ENCODE measurements at places on chromosomes 3 and 15.

DNA sequence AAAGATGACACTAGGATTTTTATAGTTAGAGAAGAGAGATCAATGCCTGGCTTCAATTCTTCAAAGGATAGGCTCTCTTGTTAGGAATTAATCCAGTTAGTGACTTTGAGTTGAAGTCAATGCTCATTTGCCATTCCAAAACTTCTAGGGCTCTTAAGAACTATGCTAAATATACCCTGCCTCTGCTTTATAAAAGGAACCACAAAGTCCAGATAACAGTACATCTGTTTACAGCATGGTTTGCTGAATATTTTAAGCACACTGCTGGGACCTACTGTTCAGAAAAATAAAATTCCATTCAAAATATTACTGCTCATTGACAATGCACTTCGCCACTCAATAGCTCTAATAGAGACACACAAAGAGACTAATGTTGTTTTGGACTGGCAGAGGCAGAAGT, 786.6 kb upstream of the DPPA4 start:
- DNase-seq: no peak

- no peak for DNase-seq
These were observed 311.5 kb downstream of the CNTN3 start for GRCh38 chr3:74302969-74303368.

DNA sequence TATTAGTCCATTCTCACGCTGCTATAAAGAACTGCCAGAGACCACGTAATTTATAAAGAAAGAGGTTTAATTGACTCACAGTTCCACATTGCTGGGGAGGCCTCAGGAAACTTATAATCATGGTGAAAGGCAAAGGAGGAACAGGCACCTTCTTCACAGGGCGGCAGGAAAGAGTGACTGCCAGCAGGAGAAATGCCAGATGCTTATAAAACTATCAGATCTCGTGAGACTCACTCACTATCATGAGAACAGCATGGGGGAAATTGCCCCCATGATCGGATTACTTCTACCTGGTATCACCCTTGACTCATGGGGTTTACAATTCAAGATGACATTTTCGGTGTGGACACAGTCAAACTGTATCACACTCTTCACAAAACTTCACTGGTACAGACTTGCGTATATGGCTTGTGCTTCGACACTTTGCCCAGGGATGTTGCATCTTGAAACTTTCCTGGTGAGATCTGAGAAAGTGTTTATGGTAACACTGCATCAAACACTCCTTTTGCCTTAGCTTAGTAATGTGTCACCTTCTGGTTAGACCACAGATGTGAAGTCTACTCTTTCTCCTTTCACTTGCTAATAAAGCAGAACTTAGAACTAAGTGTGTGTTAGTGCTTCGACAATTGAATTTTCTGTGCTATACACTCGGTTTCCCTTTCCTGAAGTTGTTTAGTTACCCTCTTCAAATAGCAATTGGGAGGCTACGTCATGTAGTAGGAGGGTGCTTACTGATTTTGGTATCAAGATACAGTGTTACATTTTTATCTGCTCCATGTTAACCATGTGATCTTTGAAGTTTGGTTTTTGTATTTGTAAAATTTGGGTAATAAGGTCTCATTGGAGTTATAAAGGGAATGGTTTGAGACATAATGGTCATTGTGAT, 185.7 kb downstream of the LPP start:
- DNase-seq: peak; percentile 2

DNA sequence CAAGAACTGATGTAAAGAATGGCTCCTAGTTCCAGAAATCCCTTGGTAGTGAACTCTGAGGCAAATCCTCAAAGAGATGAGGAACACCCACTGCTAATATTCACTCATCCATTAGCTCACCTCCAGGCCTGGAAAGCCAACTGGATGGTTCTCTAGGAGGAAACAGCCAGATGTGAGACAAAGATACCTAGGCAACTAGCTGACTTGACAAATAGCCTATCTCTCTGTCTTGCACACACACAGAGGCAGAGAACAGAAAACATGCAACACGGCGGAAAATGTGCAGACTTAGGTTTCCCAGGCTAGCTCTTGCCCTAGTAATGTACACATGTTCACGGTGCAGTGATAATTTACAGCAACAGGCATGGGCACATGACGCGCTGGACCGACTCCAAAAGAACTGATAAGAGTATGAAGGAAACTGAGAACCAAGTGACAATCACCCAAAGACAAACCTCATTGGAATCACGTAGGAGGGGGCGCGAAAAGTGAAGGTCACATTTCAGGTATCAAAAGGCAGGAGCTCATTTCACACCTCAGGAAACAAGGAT, 318.1 kb downstream of the FOXP1 start:
- no peak for DNase-seq

DNA sequence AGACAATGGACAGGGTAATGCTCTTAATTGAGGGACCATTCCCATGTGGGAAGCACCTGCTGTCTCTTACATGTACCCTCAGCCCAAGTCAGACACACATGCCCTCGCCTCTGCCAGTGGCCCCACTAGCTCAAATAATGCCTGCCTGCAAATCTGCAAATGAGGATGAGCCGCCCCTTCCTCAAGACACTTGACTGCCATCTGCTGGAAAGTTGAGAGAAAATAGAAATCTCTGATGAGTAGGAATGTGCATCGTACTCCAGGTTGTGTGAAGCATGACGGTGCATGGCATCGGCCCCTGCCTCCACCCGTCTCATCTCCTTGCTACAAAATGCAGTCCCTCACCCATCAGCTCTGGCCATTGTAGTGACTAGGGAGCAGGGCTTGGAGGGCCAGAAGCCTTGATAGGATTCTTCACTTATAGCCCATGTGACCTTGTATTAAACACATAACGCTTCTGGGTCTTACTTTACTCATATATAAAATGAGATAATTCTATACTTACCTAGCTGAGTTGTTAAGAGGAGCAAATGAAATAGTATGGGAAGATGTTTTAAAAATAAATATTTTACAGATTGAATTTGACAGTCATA, 6.3 kb upstream of the SCN5A start:
- no peak for DNase-seq

GRCh38 chr15:63327648-63328421, 50.4 kb downstream of the APH1B start:
- DNase-seq: no peak

DNA sequence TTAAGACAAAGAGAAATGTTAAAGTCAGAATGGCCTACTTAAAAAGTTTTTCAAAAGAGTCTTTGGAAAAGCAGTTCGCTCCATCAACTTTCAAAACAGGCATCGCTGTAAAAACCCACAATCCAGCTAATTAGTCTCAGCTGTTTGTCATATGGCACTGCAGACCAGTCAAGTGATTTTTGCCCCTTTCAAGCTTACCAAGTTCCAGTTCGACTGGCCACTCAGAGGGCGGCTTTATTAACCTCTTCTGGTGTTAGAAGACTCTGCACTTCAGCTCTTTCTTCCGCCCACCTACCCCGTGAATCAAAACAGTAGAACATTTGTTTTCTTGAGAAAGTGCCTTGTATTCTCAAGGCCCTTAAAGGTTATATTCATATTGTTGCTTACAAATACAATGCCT, 19.3 kb downstream of the RAB27A start:
- DNase-seq: no peak

- DNase-seq: no peak
These were observed 48.7 kb downstream of the CHSY1 start for GRCh38 chr15:101203029-101203573.

- DNase-seq: no peak
These were observed 392.0 kb downstream of the IL20RB start for GRCh38 chr3:137349557-137350348.

DNA sequence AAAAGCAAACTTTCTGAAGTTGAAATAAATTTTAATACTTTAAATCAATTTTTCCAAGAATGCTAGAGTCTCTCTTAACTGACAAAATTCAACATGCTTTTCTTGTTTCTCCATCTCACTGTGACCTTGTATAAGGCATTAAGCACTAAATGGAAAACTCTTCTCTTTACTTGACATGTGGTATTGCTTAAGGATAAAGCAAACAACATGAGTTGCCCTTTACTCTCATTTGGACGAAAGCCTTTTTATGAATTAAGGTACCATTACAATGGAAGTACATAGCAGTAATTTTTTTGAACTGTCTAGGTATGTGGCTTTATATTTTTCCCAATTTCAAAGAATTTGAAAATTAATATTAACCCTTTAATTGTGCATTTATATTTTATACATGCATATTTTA, 1.4 kb downstream of the STRIT1 start:
- DNase-seq: no peak

GRCh38 chr3:113533534-113533892, 1.2 kb downstream of the SIDT1 start:
- no peak for DNase-seq

DNA sequence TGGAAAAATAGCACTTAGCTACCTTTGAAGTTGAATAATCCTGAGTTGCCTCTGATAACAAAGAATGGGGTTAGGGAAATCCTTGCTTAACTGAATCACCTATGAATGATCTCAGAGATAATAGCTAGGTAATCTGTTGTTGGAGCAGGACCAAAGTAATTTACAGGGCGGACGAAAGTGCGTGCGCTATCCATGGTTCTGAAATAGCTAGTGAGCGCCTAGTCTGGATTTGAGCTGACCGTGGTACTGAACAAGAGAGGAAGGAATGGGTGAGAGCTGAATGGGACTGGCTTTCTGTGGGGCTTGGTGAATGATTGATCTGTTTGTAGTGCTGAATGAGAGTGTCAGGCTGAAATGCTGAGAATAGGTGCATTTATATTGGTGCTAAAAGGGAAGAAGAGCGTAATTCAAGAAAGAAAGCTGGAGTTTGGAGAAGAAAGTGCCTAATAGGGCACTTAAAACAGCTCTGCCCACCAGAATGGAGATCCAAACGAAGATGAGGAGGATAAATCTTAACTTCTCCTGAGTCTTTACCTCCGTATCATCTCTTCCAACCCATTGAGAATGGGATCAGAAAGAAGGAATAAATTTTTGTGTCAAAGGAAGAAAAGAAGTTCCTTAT, 10.1 kb downstream of the SCN10A start:
- no peak for DNase-seq

GRCh38 chr3:197424266-197424665, 125.9 kb upstream of the DLG1 start:
- no peak for DNase-seq

DNA sequence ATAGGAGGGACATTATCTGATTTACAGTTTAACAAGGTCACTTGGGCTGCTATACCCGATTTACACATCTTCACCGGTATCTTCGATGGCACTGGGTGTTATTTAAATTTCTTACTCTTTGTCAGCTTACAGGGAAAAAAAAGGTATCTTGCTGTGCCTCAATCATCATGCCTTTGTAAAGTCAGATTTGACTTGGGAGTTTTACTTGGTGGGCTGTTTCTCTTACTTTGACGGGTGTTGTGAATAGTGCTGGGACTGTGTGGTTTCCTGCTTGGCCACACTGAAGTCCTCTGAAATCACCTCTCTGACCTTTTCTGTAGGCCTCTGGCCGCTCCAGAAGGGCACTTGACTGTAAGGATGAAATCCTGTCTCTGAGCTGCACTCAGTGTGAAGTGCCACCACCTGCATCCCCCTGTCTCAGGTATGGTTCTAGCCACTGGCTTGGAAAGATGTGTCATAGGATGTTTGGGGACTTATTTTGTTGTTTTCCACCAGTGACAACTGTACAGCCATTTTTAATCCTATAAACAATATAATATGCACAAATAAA, 3.1 kb upstream of the SLC24A1 start:
- no peak for DNase-seq

DNA sequence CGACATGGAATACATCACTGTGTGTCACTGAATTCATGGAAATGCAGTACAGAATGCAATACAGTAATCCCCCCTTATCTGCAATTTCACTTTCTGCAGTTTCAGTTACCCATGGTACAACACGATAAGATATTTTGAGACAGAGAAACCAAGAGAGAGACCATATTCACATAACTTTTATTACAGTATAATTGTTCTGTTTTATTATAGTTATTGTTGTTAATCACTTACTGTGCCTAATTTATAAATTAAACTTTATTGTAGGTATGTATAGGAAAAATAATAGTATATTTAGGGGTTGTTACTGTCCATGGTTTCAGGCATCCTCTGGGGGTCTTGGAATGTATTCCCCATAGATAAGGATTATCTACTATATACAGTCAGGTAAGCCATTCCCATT, 61.8 kb downstream of the MBNL1 start:
- DNase-seq: no peak

DNA sequence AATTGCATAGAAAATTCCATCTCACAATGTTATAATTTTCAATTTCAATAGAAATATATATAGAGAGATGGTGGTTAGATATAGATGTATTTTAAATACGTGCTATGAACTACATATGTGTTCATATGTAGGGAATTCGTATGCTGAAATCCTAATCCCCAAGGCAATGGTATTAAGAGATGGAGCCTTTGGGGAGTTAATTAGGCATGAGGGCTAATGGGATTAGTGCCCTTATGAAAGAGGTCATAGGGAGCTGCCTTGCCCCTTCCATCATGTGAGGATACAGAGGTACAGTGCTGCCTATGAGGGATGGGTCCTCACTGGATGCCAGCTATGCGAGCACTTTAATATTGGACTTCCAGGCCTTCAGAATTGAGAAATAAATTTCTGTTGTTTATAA, 79.6 kb upstream of the CCDC54 start:
- no peak for DNase-seq
